ENCODE measurements at places on chromosomes 2 and 18.

DNA sequence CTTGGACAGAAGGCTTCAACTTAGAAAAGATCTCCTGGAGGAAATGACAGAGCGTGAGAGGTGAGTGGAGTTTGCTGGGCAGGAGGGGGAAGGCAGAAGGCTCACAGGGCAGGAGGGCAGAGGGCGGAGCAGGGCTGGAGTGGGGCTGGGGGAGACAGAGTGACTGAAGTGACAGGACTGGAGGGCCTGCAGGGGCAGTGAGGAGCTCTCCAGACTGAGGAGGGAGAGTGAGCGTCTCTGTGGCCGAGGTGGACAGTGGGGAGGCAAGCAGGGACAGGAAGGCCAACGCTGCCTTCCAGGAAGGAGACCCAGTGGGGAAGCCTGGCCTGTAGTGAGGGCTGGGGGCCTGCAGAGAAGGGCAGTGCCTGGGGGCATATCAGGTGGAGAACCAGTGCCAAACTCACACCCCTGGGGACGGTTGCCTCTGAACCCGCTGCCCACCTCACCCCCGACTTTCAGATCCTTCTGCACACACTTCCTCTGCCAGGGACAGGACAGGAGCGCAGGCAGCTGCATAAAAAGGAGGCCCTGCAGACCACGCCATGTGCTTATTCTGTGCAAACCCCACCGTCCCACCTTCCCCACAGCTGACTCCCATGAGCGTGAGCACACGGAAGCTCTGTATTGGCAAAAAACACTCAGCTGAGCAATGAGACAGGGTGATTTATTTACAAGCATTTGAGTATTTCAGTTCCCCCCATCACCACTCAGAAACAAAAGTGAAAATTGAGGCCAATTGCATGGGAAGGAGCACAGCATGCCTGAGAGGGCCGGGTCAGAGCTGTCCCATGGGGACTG, 244.3 kb downstream of the FAM210A start:
- no peak for DNase-seq

- DNase-seq = peak; percentile 98
Measured at GRCh38 chr2:126661702-126662500, 5.9 kb downstream of the GYPC start.

DNA sequence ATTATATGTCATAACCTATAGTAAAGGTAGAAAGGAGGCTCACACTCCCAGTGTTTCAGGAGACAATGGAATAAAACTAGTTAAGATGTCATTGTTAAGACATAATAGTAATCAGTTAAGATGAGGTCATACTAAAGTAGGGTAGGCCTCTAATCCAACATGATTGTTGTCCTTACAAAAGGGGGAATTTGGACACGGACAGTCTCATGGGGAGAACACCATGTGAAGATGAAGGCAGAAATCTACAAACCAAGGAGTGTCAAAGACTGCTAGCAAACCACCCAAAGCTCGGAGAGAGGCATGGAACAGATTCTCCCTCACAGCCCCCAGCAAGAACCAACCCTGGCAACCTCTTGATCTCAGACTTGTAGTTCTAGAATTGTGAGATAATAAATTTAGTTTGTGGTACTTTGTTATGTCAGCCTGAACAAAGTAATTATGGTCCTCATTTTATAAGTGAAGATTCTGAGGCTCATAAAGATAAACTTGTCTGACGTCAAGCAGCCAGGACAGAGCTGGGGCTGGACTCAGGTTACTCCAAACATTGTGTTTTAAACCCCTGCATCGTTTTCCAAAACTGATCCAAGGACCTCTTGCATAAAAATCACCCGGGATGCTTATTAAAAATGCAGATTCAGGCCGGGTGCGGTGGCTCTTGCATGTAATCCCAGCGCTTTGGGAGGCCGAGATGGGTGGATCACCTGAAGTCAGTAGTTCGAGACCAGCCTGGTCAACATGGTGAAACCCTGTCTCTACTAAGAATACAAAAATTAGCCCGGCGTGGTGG, 47.8 kb downstream of the CCDC195 start:
- no peak for DNase-seq

DNA sequence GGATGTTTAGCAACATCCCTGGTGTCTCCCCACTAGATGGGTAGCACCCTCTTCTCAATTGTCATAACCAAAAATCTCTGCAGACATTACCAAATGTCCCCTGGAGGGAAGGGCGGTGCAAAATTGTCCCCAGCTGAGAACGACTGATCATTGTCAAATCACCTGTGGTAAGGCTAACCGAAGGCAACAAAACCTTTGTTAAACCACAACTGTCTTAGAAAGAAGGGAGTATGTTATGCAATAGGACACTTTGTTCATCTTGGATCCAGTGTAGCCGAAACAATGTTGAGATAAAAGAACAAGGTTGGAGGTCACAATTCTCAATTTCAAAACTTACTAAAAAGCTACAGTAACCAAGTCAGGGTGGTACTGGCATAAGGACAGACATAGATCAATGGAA, 50.3 kb upstream of the ST3GAL5 start:
- no peak for DNase-seq

DNA sequence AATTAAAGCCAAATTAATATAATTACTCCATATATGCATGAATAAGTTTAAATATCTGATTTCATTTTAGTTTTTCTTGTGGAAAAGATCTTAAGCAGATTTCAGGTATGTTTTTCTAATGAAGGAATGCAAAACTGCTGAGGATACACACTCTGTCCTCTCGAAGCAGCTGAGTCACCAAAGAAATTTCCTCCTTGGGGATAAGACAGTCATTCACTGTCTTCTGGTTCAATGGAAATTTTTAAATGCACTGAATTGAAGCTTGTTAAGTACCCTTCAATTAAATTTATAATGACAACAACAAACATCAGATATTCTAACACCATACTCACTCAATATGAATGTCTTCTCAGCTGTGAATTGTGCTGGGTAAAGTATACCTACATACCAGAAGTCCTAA, 101.5 kb upstream of the DNER start:
- no peak for DNase-seq

DNA sequence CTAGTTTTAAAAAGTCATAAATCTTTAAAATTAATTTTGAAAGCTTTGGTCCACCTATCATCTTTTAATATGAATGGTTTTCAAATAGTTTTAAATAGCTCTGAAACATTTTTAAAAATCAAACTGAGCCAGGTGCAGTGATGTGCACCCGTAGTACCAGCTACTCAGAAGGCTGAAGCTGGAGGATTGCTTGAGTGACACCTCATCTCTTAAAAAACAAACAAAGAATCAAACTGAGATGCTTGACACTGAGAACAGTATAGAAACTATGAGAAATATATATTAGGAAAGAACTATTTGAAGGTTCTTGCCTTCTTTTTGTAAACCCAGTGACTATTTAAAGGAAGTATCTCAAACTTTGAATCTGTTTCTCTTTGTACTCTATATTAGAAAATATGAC, 67.4 kb downstream of the BARD1 start:
- no peak for DNase-seq

DNA sequence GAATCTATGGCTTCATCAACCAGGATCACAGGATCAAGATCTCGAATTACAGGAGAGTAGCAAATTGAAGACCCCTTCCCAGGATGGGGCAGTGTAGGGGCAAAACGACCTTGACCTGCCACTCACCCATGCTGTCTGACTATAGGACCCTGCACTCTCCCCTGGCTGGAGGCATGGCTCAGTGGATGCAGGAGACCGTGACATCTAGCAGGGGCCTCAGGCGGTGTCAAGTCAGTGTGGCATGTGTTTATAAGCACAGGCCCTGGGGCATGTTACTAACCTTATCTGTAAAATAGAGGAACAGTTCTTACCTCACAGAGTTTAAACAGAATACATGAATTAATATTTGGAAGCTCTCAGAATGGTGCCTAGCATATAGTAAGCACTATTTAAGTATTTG, 3.5 kb downstream of the HAAO start:
- no peak for DNase-seq

- no peak for DNase-seq
Measured at GRCh38 chr2:219965287-219966194, 338.1 kb downstream of the SLC4A3 start.
